ENCODE measurements at places on chromosomes 2 and 18.

DNA sequence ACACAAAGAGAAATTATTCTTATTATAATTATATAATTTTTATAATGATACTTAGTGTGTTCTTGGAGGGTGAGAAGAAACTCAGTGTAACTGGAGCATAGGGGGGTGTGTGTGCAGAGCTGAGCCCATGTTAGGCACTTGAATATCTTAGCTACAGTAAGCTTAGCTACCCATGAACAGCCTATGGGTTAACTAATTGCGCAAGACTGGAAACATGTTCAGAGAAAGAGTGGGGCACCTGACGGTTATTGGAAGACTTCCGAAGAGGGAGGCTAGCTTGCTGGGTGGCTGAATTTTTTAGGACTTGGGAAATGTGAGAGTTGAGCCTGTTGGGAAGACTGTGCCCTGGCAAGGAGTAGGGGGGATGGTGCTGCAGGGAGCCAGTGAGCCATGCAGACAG lies 229.2 kb downstream of the SLC4A3 start:
- DNase-seq: peak; percentile 14

DNA sequence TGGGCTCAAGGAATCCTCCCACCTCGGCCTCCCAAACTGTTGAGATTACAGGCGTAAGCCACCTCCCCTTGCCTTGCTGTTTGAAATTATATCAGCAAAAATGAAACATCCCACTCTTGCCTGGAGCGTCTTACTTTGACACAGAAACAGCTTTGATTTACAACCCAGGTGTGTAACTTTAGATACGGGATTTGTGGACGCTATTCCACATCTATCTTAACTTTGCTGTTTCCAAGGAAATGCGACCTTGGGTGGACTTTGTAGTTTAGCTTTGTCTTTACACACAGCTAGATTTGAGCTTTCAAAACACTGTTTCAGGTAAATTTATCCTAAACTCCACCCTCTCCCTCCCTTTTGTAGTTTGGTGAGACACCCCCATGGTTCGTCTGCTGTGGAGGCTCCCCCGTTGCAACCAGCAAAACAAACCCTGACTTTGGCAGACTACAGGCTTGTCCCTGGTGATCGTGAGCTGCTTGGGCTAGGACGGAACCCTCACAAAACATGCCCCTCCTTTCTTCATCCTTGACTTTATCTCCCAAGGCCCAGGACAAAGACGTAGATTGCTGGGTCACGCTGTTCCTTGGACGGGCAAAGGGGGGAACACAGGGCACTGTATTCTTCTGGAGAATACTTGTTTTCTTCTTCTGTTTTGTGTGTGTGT lies 5.5 kb upstream of the MSH6 start:
- DNase-seq: no peak

DNA sequence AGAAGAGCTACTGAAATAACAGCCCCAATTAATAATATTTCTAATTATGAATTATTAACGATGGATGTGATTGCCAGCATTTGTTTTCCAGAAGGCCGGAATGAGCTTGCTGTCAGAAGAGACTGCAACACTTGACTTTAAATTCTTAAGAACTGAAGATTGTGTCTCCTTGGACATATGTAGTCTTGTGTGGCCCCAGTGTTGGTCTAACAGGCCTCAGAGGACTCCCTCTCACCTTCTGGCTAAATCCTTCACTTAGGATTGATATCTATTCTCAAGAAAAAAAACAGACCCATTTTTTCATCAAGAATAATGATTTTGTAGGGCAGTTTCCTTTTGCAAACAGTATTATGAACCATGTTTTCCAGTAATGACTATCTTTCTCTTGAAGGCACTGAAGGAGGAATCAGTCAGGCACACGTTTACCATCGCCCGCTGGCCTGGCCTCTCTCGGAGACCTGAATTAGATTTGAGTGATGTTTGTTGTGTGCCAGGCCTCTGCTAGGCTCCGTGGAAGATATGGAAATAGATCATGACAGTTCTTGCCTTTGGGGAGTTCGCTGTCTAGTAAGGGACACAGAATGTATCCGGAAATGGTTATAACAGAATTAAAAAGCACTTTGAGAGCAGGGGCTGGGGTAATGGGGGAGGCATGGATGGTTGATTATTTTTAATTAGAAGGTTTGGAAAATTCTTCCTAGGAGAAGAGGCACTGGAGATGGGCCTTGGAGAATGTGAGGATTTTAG lies 258.0 kb downstream of the MYCN start:
- DNase-seq: no peak

- peak; percentile 30 for DNase-seq
Measured at GRCh38 chr2:127740665-127741288, 39.5 kb downstream of the SFT2D3 start.
